ENCODE measurements at places on chromosomes 2 and 18. TPM values are rescaled to one million over a fixed set of nuclear protein-coding genes. Genes with fewer than 3 reads are reported as not detected.

SMCHD1 gene
- total RNA-seq, result 55.9 TPM

TCF23 gene
- 1.2 TPM for total RNA-seq

- DNase-seq, result no peak
- H3K27me3 ChIP-seq, result no peaks in the 10 kb centered on the region
- no peak overlapping the region for H3K27ac ChIP-seq
- no peak overlapping the region for H3K4me3 ChIP-seq
Observed at GRCh38 chr2:39178756-39179155, 57.9 kb upstream of the SOS1 start.

GRCh38 chr2:170091436-170091835 lies 86.5 kb upstream of the MYO3B start:
- no peak overlapping the region for H3K4me3 ChIP-seq
- H3K27me3 ChIP-seq, result no peaks in the 10 kb centered on the region
- no peak for DNase-seq
- no peaks in the 10 kb centered on the region for H3K4me1 ChIP-seq
- no peaks in the 10 kb centered on the region for H3K36me3 ChIP-seq
- H3K27ac ChIP-seq, result no peak overlapping the region

DNA sequence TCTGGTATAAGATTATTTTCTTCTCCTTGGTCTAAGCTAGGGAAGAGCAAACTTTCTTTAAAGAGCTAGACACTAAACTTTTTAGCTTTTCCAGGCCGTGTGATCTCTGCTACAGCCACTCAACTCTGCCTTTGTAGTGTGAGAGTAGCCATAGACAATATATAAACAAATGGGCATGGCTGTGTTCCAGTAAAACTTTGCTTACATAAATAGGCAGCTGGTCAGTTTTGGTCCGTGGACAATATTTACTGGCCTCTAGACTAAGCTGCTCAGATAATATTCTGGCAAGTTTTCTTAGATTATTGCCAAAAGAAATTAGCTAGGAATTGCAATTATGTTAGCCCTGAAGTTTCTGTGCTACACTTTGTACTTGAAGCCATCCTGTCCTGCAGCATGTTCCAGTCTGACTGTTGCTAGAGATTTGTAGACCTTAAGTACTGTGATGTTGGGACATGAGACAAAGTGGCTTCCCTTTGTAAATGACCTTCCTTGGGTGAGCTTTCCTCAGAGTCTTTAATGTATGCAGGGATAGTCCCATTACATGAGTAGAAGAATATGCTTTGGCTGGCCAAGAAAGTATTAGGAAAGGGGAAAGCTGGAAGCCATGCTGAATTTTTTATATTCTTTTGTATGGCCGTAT lies 126.9 kb downstream of the SOX11 start:
- no peak overlapping the region for H3K27ac ChIP-seq
- no peak overlapping the region for H3K4me3 ChIP-seq
- no peaks in the 10 kb centered on the region for H3K4me1 ChIP-seq
- no peaks in the 10 kb centered on the region for H3K27me3 ChIP-seq
- no peaks in the 10 kb centered on the region for H3K36me3 ChIP-seq
- DNase-seq, result no peak

GRCh38 chr2:169862816-169863215 lies 35.6 kb downstream of the UBR3 start:
- no peaks in the 10 kb centered on the region for H3K36me3 ChIP-seq
- H3K27me3 ChIP-seq, result no peaks in the 10 kb centered on the region
- H3K27ac ChIP-seq, result no peak overlapping the region
- peaks cover 4% of the 10 kb centered on the region for H3K4me1 ChIP-seq
- H3K4me3 ChIP-seq, result no peak overlapping the region
- no peak for DNase-seq

CREG2 gene
- not detected for total RNA-seq

- no peak for DNase-seq
- H3K36me3 ChIP-seq, result no peaks in the 10 kb centered on the region
- no peaks in the 10 kb centered on the region for H3K4me1 ChIP-seq
- peaks cover 6% of the 10 kb centered on the region for H3K27me3 ChIP-seq
Observed at GRCh38 chr2:126786765-126787164, 111.9 kb upstream of the TEX51 start.

DNA sequence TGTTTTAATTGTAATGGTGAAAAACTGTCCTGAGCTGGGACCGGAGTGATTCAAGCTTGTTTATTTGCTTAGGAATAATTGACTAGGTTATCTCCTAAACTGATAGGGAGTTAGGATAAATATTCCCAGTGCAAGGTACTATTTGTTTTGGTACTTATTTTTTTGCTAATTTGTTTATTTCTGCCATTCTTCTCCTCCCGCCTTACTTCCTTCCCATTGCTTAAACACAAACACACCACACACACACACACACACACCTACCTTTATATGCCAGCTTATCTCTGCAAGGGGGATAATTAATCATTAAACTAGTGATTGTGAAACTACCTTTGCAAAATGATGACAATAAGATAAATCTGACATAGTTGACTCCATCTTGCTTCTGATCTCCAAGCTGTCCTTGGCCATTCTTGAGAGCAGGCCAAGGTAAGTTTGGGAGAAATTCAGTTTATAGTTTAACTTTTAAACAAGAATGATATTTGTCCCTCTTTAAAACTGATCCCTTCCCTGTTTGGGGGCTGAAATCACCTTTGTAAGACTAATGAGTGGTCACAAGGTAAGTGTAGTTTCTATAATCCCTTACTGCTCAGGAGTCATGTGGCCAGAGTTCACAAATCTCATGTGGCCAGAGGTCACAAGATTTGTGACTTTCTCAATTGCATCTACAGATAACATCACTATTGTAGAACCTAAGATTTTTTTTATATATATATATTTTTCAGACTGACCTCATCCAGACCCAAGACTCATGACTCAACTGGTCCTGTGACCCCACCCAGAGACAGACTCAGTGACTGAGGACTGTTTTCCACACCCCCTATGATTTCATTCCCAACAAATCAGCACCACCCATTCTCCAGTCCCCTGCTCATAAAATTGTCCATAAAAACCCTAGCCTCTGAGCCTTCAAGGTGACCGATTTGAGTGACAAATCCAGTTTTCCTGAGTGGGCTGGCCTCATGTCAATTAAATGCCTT lies 83.1 kb upstream of the LRRTM4 start:
- H3K27me3 ChIP-seq, result no peaks in the 10 kb centered on the region
- H3K27ac ChIP-seq, result no peak overlapping the region
- no peak for DNase-seq
- no peaks in the 10 kb centered on the region for H3K4me1 ChIP-seq
- H3K36me3 ChIP-seq, result no peaks in the 10 kb centered on the region

- H3K36me3 ChIP-seq, result no peaks in the 10 kb centered on the region
- no peak overlapping the region for H3K4me3 ChIP-seq
- DNase-seq, result no peak
- H3K4me1 ChIP-seq, result no peaks in the 10 kb centered on the region
Observed at GRCh38 chr2:20977520-20978180, 66.2 kb downstream of the APOB start.

- no peak overlapping the region for H3K27ac ChIP-seq
- DNase-seq, result no peak
- H3K4me3 ChIP-seq, result no peak overlapping the region
- H3K36me3 ChIP-seq, result no peaks in the 10 kb centered on the region
Observed at GRCh38 chr2:102313025-102313424, 1.7 kb downstream of the IL1RL1 start.

DNA sequence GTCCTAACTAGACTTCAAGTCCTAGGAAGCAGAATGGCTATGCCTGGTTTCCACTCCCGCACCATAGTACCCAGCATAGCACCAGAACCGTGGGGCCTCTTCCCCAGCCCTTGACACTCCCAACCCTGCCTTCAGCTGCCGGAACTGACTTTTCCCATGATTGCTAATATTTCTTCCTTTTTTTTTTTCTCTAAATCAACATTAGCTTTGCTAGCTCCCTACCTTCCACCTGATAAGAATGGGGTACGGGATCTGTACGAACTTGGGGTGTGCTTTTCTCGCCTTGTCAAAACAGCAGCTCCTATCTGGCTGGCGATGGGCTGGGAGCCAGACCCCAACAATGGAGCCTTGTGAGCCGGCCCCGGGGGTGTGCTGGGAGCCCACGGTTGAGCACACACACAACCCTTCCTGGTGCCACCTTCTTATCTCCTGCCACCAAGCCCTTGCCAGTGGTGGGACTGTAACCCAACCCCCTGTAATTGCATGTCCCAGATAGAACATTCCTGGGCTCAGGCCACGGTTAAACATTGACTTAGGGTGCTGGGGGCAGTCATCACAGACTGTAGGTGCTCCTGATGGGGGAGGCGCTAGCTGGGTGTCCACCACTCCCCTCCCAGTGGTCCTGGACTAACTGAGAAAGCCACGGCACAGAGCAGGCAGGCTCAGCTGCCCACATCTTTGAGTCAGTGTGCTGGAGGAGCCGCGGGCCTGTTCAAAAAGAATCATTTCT lies 213.0 kb upstream of the HAAO start:
- no peak overlapping the region for H3K4me3 ChIP-seq
- no peaks in the 10 kb centered on the region for H3K27me3 ChIP-seq
- no peak overlapping the region for H3K27ac ChIP-seq
- no peak for DNase-seq

DNA sequence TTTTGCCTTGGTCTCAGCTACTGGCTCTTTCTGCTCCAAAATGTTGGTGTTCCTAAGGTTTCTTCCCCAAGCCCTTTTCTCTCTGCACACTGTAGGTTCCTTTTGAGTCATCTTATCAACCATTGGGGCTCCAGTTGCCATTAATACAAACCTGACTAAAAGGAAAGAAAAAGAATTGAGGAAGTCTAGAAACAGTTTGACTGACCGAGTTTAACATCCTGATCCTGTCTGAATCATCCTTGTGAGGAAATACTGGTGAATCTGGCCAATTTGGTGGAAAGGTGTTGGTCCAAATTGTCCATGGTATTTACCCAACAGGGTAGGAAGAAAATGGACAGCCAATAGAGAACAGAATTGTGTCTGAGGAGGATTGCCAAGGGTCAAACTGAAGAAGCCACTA lies 38.3 kb downstream of the CRYGD start:
- H3K4me1 ChIP-seq, result no peaks in the 10 kb centered on the region
- no peaks in the 10 kb centered on the region for H3K27me3 ChIP-seq
- DNase-seq, result no peak
- no peaks in the 10 kb centered on the region for H3K36me3 ChIP-seq
- no peak overlapping the region for H3K27ac ChIP-seq

GRCh38 chr2:88808652-88809051 lies 117.2 kb downstream of the RPIA start:
- no peak overlapping the region for H3K4me3 ChIP-seq
- DNase-seq, result no peak
- no peaks in the 10 kb centered on the region for H3K4me1 ChIP-seq
- H3K27me3 ChIP-seq, result no peaks in the 10 kb centered on the region
- H3K36me3 ChIP-seq, result no peaks in the 10 kb centered on the region

DNA sequence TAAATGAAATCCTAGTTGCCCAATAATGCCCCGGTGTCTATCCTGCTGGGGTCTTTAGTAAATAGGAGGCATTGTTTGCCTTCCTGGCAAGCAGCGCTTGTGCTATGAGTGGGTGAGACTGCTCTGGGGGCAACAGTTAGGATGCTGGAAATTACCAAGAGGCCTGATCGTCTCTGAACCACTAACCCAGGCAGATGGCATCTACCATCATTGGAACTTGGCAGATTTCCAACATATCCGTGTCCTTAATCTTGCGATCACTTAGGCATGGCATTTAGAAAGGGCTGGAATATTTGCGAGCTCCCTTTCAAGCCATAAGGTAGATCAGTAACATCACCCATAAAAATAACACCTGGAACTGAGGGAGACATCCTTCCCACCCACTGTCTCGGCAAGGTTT lies 18.8 kb upstream of the SH3RF3 start:
- no peaks in the 10 kb centered on the region for H3K4me1 ChIP-seq
- H3K4me3 ChIP-seq, result no peak overlapping the region

TUBA3E gene
- total RNA-seq, result not detected

DNA sequence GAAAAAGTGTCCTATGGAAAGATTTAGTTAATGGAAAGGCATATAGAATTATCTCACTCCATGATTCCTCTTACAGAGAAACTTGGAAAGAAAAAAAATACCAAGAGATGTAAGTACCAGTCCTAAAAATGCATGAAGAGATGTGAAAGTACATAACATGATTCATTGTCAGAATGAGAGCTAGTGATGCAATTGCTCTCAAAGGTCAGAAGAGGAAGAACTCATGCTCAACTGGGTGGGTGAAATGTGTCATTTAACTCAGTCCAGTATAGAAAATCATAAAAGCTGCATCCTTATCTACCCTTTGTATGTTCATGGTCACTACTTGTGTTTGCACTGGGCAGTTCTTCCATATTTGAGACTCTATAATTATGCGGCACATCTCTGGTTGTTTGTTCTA lies 300.0 kb upstream of the PIK3C3 start:
- no peaks in the 10 kb centered on the region for H3K4me1 ChIP-seq
- no peak overlapping the region for H3K4me3 ChIP-seq
- DNase-seq, result no peak
- no peaks in the 10 kb centered on the region for H3K27me3 ChIP-seq

HRH4 gene
- total RNA-seq, result 2.0 TPM

- H3K4me3 ChIP-seq, result no peak overlapping the region
- DNase-seq, result no peak
- H3K27me3 ChIP-seq, result no peaks in the 10 kb centered on the region
- H3K27ac ChIP-seq, result no peak overlapping the region
- H3K4me1 ChIP-seq, result peaks cover 4% of the 10 kb centered on the region
- H3K36me3 ChIP-seq, result no peaks in the 10 kb centered on the region
Observed at GRCh38 chr2:121303531-121304263, 18.7 kb upstream of the TFCP2L1 start.

ANKRD62 gene
- 0.27 TPM for total RNA-seq

DNA sequence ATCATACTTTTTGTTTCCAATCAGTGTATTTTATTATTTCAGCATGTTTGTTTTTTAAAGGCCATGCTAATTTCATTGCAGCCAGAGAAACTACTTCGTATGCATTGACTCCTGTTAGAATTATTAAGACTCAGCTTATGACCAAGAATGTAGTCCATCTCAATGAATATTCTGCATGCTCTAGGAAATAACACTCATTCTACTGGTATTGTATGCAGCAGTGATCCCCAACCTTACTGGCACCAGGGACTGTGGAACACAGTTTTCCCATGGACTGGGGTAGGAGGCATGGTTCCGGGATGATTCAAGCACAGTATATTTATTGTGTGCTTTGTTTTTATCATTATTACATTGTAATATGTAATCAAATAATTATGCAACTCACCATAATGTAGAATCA lies 356.9 kb downstream of the DSEL start:
- no peaks in the 10 kb centered on the region for H3K4me1 ChIP-seq
- no peak overlapping the region for H3K4me3 ChIP-seq
- H3K27ac ChIP-seq, result no peak overlapping the region

DNA sequence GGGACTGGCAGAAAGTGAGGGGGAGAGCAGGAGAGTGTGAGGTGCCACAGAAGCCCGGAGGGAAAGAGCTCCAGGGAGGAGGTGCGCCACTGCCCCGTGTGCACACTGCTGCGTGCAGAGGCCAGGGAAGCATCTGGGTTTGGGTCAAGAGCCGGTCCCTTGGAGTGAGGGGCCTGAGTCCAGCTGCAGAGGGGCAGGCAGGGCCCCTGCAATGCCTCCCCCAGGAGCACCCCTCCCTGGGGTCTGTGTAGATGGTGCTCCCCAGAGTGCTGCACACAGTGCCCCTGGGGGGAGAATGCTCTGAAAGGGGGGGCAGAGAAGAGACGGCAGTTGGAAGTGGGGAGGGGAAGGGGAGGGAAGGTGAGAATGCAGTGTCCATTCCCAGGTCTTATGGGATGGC lies 3.7 kb upstream of the LIMS2 start:
- H3K27ac ChIP-seq, result no peak overlapping the region
- no peak for DNase-seq
- peaks cover 36% of the 10 kb centered on the region for H3K4me1 ChIP-seq
- H3K27me3 ChIP-seq, result no peaks in the 10 kb centered on the region
- no peak overlapping the region for H3K4me3 ChIP-seq

RESP18 gene
- not detected for total RNA-seq

ABCB11 gene
- 0.32 TPM for total RNA-seq

GRCh38 chr2:99481941-99482340 lies 7.9 kb downstream of the REV1 start:
- H3K4me1 ChIP-seq, result peaks cover 47% of the 10 kb centered on the region
- H3K27ac ChIP-seq, result no peak overlapping the region
- no peaks in the 10 kb centered on the region for H3K36me3 ChIP-seq
- no peak overlapping the region for H3K4me3 ChIP-seq
- no peaks in the 10 kb centered on the region for H3K27me3 ChIP-seq
